ENCODE measurements at places on chromosomes 6 and 20. TPM values are rescaled to one million over a fixed set of nuclear protein-coding genes. Genes with fewer than 3 reads are reported as not detected.

DNA sequence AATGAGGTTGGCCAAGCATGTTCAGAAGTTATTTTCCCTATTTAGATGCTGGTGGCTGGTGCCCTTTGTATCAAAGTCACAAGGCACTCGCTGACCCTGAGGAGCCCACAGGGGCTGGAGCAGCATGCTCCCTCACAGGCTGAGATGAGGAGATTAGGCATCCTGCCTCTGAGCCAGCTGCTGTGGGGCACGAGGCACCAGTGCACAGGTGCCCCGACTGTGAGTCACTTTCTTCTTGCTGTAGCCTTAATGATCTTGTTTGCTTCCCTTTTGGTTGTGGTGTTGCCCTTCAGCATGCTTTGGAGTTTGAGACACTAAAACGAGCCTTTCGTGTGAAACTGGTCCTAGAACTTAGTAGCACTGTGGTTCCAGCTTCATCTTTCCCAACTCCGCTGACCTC lies 4.3 kb downstream of the PSMG4 start:
- DNase-seq: no peak

- no peak for DNase-seq
Measured at GRCh38 chr6:23140871-23141270, 571.5 kb downstream of the HDGFL1 start.

DNA sequence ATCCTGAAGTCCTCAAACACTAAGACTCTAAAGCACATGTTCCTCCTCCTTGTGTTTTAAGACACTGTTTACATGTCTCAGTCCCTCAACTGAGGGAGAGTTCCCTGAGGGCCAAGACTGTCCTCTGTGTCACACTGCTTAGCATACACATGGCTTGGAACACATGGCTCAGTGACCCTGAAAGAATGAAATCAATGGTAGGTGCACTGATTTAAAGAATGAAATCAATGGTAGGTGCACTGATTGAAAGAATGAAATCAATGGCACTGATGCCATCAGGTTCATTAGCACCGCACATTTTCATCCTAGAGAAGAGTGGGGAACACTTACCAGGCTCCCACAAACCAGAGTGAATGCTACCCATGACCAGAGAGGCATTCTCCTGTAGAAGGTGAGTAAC lies 9.8 kb downstream of the TOMM34 start:
- DNase-seq: no peak

DNA sequence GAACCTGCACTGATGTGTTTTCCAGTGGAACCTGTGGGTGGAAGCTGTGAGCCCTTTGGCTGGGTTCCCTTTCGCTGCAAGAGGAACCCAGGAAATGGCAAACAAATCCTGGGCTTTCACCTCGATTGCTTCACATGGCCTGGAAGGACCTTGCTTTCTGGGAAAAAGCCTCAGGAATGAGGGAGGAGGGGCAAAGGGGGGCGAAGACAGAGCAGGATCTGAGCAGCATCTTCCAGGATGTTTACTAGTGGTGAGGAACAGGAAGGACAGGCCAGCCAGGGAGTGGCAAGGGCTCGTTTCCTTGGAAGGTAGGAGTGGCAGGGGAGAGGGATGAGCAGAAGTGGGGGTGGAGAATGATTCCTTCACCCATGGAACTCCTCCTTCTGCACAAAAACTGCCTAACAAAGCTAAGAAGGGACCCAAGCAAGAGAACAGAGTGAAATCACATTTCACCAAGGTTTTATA lies 5.9 kb downstream of the SLC2A10 start:
- no peak for DNase-seq

- no peak for DNase-seq
Measured at GRCh38 chr20:10651227-10651990, 22.4 kb downstream of the JAG1 start.

- DNase-seq: no peak
Measured at GRCh38 chr6:76681781-76682180, 609.3 kb upstream of the IMPG1 start.

Gene TNXB
- total RNA-seq: 11.7 TPM

- no peak for DNase-seq
Measured at GRCh38 chr6:4592026-4592425, 184.2 kb upstream of the CDYL start.

- DNase-seq: no peak
Measured at GRCh38 chr6:168244961-168245551, 74.5 kb downstream of the DACT2 start.

GRCh38 chr6:27668442-27669294 lies 195.8 kb upstream of the ZNF184 start:
- no peak for DNase-seq

Gene SASH1
- total RNA-seq: 2.7 TPM

Gene WASF1
- 0.25 TPM for total RNA-seq

Gene MATN4
- total RNA-seq: not detected

Gene SNAP91
- not detected for total RNA-seq

DNA sequence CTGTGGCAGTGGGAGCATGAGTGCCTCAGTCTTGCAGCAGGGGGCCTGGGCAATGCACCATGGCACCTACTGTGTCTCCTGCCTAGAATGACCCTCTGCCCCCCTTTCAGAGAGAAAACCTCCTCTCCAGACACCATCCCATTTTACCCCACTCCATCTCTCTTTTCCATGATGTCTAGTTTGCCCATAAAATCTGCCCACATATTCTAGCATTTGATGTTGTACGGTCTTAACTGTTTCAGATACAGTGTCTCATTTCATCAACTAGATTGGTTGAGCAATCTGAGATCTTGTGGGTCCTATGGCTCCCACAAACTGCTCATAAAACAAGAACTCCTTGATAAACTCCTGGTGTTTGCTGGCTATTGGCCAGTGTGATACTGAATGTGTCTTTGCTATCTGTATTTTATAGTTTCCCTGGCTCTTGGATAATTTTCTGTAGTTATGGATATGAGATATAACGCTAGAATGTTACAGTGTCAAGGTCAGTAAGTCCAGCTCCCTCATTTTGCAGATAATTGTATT lies 8.1 kb downstream of the PNPLA1 start:
- no peak for DNase-seq

DNA sequence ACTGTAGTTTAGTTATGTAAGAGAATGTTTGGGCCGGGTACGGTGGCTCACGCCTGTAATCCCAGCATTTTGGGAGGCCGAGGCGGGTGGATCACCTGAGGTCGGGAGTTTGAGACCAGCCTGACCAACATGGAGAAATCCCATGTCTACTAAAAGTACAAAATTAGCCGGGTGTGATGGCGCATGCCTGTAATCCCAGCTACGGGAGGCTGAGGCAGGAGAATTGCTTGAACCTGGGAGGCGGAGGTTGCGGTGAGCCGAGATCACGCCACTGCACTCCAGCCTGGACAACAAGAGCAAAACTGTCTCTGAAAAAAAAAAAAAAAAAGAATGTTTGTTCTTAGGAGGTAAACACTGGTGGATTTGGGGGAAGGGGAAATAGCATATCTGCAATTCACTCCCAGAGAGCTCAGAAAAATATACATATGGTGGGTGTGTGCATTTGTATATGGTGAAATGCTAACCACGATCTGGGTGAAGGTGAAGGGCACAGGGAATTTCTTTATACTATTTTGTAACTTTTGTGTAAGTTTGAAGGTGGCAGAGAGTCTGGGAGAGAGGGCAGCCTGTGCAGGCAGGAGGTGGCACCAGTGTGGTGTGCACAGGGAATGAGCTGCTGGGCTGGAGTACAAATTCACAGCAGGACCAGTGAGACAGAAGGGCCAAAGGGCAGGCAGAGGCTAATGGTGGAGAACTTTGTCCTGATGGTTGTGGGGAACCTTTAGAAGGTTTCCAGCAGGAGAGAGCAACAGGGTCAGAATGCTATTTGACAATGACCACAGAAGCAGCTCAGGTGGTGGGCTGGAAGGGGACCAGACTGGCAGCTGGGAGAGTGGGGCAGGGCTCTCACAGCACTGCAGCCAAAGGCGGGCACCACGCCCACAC lies 42.4 kb downstream of the SSR1 start:
- no peak for DNase-seq

- no peak for DNase-seq
Measured at GRCh38 chr6:102068349-102068929, 674.9 kb downstream of the GRIK2 start.

GRCh38 chr6:7848229-7848628 lies 62.4 kb downstream of the TXNDC5 start:
- no peak for DNase-seq

DNA sequence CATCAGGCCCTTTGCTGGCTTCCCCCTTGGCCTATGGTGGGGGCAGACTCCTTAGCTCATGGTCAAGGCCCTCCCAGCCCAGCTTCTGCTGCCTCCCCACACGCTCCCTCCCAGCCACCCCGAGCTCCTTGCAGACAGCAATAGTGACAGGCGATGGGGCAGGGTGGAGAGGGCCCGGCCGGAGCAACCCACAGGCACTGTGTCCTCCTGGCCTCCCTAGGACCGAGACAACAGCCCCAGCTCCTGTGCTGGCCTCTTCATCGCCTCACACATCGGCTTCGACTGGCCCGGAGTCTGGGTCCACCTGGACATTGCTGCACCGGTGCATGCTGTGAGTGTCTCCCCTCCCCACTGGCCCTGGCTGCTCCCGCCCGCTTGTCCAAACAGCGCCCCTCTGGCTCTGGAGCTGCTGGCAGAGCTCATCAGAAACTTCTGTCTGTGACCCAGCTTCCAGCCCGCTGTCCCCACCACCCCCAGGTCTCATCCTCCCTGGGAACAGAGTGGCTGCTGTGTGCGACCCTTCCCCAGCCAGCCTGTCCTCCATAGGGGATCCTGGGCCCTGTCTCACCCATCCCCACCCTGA lies 21.8 kb downstream of the NPEPL1 start:
- DNase-seq: peak; percentile 11

Gene BMP7
- total RNA-seq: not detected

Gene CALHM4
- not detected for total RNA-seq

Gene HELZ2
- 89.4 TPM for total RNA-seq

DNA sequence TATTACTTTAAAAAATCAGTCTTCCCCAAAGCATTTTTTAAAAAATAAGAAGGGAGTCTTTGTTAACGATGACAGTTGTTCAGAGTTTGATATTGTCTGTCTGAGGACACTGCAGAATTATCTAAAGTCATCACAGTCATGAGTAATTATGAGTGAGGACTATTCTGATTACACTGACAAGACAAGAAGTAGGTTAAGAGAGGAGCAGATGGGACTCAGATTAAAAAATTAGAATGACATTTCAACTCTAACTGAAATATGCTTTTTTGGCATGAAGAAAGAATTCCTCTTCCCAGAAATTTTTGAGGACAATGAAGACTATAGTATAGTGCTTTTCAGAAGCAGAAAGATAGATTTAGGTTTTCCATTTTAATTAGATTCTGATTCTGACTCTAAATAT lies 456.5 kb downstream of the EPHA7 start:
- no peak for DNase-seq

Gene DSP
- total RNA-seq: not detected

Gene SLC13A3
- 0.63 TPM for total RNA-seq

Gene NFKBIL1
- total RNA-seq: 8.1 TPM

DNA sequence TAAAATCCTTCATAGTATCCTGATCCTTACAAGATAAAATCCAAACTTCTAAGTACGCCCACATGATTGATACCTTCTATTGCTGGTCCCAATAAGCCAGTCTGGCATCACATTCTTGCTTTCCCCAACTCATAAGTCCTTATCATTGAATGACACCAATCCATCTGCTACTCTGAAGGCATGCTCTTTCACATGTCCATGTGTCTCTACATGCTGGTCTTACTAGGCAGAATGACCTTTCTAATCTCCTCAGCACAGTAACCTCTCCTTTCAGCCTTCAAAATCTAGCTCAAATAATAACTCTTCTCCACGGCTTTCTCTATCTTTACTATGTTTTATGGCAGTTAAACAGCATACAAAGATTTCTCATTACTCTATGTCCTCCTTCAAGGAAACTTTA lies 71.1 kb downstream of the ASCC3 start:
- no peak for DNase-seq

GRCh38 chr20:37901240-37901639 lies 1.7 kb upstream of the VSTM2L start:
- no peak for DNase-seq

DNA sequence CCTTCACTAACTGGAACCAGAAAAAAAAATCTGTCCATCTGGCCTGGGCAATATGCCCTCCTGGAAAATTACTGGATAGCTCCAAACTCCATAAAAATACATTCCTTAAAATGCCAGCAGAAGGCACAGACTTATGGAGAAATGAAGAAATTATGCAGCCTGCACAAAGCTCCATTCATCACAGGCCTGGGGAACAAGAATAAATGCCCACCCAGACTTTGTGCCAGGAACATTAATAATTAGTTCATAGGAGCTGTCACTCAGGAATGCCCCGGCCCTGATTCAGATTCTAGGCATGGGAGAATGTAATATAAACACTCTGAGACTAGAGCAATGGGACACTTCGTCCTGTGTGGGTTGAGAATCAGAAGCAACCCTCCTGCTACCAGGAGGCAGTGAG lies 199.3 kb downstream of the OTOR start:
- no peak for DNase-seq

Gene RNF144B
- total RNA-seq: 3.3 TPM

DNA sequence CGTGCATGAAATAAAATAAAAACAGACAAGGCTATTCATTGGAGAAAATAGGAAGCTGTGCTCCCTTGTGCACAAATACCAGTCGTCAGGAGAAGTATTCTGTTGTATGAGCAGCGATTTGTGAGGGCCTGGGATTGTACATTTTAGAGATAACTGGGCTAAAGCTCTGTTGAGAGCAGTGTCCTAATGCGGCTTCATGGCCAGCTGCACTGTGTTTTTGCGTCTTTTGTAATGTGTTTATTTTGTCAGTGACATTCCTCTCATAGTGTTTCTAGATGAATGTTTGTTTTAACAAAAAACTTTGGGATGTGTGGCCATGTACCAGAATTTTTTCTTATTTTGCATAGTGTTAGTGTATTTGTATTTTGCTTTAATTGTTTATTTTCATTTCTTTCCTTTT lies 14.8 kb downstream of the ERMARD start:
- no peak for DNase-seq

GRCh38 chr6:4125933-4126864 lies 9.2 kb downstream of the ECI2 start:
- DNase-seq: peak; percentile 10

- DNase-seq: no peak
Measured at GRCh38 chr6:29696147-29697125, 15.5 kb upstream of the ZFP57 start.

DNA sequence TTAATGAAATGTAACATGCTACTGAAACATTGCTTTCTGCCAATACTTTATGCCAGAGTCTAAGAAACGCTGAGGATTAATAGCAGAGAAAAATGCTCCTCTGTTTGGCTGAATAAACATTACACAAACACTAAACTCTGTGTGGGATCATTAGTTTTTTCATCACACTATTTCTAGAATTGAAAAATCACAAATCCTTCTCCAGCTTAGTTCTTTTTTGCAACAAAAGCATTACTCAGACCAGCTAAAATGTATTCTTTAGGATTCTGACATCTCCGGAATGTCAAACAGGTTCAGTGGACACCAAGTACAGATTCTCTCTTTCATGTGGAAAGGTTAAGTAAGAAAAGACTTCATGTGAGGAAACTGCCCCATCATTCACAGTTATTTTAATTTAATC lies 226.9 kb downstream of the SIM1 start:
- no peak for DNase-seq
